ENCODE measurements at places on chromosomes 6 and 20. TPM values are rescaled to one million over a fixed set of nuclear protein-coding genes. Genes with fewer than 3 reads are reported as not detected.

Gene ID4
- 2.8 TPM for total RNA-seq

Gene PCIF1
- 6.3 TPM for total RNA-seq

Gene DPPA5
- total RNA-seq, result not detected

Gene MTHFD1L
- total RNA-seq, result 52.0 TPM

Gene ISM1
- total RNA-seq, result not detected

Gene GGTLC1
- not detected for total RNA-seq

Gene SLC22A2
- total RNA-seq, result not detected

Gene ENPP4
- total RNA-seq, result 0.26 TPM

Gene HCRTR2
- total RNA-seq, result not detected

Gene WFDC2
- total RNA-seq, result not detected

Gene IPCEF1
- total RNA-seq, result under 0.01 TPM

Gene TFAP2D
- total RNA-seq, result not detected

Gene SRSF12
- under 0.01 TPM for total RNA-seq

Gene TRIM15
- total RNA-seq, result not detected

Gene ZNF512B
- 6.1 TPM for total RNA-seq
